ENCODE measurements at places on chromosomes 2 and 18. TPM values are rescaled to one million over a fixed set of nuclear protein-coding genes. Genes with fewer than 3 reads are reported as not detected.

- H3K4me1 ChIP-seq, result no peaks in the 10 kb centered on the region
- no peak overlapping the region for H3K4me3 ChIP-seq
- no peak overlapping the region for H3K27ac ChIP-seq
- DNase-seq, result no peak
Measured at GRCh38 chr2:222724208-222724607, 52.8 kb downstream of the MOGAT1 start.

Gene ALPG
- total RNA-seq, result not detected

Gene GREB1L
- not detected for total RNA-seq

Gene C1QL2
- total RNA-seq, result not detected

Gene FIGN
- total RNA-seq, result not detected

Gene RGPD3
- not detected for total RNA-seq

Gene DPP10
- not detected for total RNA-seq

DNA sequence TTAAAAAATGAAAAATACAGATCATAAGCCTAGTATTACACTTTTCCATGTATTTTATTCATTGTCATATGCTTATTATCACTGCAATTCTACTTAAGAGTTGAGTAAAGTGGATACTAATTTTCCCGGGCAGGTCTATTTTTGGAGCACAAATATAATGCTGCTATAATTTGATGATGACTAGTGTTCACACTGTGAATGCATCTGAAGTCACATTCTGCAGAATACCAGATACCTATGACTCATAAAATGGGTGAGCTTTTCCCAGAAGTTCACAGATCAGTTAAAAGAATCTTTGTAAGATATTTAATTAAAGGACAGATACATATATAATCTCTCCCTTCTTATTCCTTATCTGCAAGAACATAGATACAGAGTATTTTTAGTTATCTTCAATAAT, 79.8 kb upstream of the MC4R start:
- no peaks in the 10 kb centered on the region for H3K27me3 ChIP-seq
- no peak overlapping the region for H3K27ac ChIP-seq
- no peaks in the 10 kb centered on the region for H3K4me1 ChIP-seq
- H3K4me3 ChIP-seq, result no peak overlapping the region
- H3K36me3 ChIP-seq, result no peaks in the 10 kb centered on the region

Gene CFAP65
- total RNA-seq, result not detected

GRCh38 chr2:180604077-180604476, 376.3 kb upstream of the UBE2E3 start:
- H3K4me1 ChIP-seq, result no peaks in the 10 kb centered on the region
- DNase-seq, result no peak
- H3K27ac ChIP-seq, result no peak overlapping the region
- peaks cover 5% of the 10 kb centered on the region for H3K27me3 ChIP-seq

Gene REG1A
- not detected for total RNA-seq

Gene AGXT
- total RNA-seq, result not detected

GRCh38 chr2:3242747-3243369, 134.8 kb downstream of the EIPR1 start:
- no peaks in the 10 kb centered on the region for H3K27me3 ChIP-seq
- no peak overlapping the region for H3K27ac ChIP-seq
- no peak overlapping the region for H3K4me3 ChIP-seq
- H3K4me1 ChIP-seq, result peaks cover 22% of the 10 kb centered on the region
- H3K36me3 ChIP-seq, result peaks cover 14% of the 10 kb centered on the region

DNA sequence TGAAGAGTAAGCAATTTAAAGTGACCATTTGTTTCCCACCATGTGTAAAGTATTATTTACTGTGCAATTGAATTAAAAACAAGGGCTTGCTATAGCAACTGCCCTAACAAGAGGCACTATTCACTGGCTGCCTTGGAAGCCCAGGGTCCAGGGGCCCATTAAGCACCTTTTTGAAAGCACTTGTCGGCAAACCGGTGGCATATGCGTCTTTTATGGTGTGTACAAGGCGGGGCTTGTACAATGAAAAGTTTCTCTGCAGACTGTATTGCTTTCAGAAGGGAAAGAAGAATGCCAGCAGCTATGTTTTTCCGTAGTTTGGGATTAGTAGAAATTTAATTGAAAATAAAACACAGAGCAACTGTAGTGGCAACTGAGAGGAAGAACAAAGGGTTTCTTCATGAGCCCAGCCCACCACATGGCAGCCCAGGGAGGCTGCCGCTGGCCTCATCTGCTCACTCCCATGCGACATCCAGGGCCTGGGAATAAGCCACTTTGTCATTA, 279.5 kb upstream of the PARD3B start:
- no peaks in the 10 kb centered on the region for H3K4me1 ChIP-seq
- H3K36me3 ChIP-seq, result no peaks in the 10 kb centered on the region
- no peak overlapping the region for H3K27ac ChIP-seq
- DNase-seq, result no peak

Data from activated CD8-positive, alpha-beta memory T cell treated with anti-CD3 and anti-CD28 coated beads, Interleukin-2, amount 10 ng/mL, durations not matched to agents 7 days and 5 days (primary cell).